ENCODE measurements at places on chromosomes 6 and 20.

- no peak for DNase-seq
Observed at GRCh38 chr6:117971637-117972036, 64.6 kb downstream of the SLC35F1 start.

- DNase-seq: no peak
Observed at GRCh38 chr20:13259921-13260320, 38.8 kb downstream of the ISM1 start.

GRCh38 chr6:116531675-116532570, 13.6 kb downstream of the TRAPPC3L start:
- no peak for DNase-seq

GRCh38 chr6:71724456-71725125, 161.8 kb upstream of the RIMS1 start:
- no peak for DNase-seq

GRCh38 chr6:24053057-24053456, 73.0 kb upstream of the NRSN1 start:
- DNase-seq: no peak

- DNase-seq: no peak
Observed at GRCh38 chr20:57214948-57215347, 51.5 kb downstream of the BMP7 start.

- DNase-seq: no peak
Observed at GRCh38 chr20:4846821-4847220, 125.1 kb downstream of the PRND start.

DNA sequence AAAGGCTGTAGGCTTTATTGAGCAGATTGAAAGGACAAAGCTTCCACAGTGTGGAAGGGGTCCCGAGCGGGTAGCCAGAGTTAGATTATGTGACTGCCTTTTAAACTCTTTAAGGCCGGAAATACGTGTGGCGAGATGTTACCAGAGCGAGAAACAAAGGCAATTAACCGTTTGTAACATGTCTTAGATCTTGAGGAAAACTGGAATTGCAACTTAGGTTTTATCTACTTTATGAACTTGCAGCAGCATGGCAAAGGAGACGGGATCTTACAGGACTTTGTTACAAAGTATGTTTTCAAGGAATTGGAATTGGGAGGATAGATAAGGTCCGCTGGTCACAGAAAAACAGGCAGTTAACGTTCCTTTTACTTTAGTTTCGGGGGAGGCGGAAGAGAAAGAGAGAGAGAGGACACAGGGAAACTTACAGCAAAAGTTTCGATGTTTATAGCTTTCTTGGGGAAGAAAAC, 594.7 kb upstream of the ADGRB3 start:
- DNase-seq: no peak

DNA sequence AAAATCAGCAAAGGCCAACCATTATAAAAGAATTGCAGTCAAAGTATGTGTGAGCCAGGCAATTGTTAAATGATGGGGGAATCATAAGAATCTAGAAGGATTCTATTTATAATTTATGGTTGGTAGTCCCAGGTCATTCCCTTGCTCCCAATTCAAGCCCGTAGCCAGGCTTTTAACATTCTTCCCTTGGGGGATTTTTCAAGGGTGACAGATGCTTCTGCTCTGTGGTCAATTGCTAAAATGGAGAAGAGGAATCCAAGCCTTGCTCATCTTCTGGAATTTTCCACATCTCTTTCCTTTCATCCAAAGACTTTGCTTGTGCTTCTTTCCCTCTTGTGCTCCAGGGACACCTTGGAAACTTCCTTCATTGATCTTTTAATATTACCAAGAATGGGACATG, 18.0 kb upstream of the BCAS1 start:
- no peak for DNase-seq

DNA sequence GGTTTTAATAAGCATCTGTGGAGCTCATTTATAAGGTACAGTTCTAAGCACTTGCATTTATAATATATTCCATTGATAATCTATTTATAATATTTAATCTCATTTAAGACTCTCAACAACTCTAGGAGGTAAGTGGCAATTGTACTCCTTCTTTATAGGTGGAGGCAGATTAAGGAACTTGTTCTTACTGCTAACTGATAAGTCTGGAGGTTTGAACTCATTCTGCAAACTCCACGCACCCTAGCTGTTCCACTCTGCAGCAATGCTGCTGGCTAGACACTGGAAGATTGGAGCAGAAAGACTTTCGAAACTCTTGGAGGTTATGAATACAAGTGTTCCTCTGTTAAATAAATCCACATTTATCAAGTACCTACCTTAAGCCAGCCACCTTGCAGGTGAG, 793 bp upstream of the HDAC2 start:
- no peak for DNase-seq

GRCh38 chr20:50277064-50277415, 86.4 kb downstream of the CEBPB start:
- DNase-seq: no peak

DNA sequence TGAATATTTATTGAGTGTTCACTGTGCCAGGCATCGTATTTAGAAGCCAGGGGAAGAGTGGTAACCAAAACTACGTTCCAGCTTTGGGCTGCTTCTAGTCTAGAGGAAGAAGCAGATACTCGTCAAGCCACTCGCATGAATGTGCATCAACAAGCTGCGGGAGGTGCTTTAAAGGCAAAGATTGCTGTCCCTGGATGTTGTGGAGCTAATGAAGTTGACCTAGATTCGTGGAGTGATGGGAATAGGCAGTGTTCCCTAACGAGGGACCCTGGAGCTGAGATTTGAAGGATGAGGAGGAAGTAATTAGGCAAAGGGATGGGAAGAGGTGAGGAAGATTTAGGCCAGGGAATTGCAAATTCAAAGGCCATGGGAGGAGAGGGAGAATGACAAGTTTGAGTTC, 118.9 kb downstream of the TMEM170B start:
- DNase-seq: no peak

GRCh38 chr6:7640607-7641577, 50.9 kb downstream of the SNRNP48 start:
- DNase-seq: no peak

DNA sequence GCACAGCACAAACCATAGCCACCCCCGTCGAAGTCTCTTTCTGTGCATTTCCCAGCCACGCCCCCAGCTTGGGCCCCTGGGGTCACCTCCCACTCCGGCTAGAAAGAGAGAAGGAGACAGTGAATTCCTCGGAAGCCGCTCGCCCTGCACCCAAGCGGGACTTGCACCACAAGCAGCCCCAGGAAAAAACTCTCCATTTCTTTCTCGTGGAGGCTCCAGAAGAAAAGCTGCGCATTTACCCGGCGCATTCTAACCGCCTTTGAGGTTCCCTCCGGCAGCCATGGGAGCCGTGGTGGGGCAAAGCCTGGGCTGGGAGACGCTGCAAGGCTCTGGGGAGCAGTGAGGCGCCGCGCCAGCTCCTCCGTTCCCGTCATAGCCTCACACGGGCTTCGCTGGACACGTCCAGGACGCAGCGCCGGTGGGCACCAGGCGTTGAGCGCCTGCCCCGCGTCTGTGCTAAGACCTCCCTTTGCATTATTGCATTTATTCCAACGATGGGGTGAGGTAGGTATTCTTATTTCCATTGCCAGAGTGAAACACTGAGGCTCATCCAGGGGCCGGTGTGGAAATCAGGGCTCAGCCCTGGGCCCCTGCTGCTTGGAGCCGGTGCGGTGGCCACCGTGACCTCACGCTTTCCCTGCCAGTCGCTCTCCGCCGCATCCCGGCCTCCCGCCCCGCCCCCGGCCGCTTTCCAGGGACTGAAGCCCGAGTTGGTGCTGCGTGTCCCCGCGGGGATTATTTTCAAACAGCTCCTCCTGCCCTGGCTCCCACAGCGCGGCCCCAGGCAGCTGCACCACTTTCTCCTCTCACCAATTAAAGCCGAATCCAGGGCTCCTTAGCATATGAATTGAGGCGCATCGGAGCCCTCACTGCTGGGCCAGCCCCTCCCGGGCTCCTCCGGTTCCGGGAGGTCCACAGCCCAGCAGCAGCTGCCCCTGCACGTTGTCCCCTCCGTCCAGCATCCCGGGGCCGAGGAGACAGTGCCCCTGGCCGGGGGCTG, 148.3 kb upstream of the AFDN start:
- DNase-seq: no peak

DNA sequence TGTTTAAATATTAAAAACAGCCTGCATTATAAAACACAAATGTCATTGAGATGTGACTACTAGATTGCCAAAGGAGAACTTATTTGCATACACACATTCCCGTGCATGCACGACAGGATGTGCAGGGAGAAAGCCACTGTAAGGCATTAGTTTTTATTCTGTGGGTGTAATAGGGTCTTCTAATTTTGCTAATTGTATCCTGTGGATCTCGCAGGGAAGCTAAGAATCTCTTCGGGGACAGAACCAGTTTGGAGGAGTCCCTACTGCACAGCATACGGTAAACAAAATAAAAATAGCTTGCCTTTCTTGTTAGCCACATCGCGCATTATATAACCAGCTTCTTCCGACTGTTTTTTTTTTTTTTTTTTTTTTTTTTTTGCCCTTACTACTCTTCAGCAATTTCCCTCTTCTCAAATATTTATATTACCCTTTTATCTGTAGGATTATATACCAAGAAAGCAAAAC, 2.0 kb downstream of the ATXN1 start:
- DNase-seq: no peak

DNA sequence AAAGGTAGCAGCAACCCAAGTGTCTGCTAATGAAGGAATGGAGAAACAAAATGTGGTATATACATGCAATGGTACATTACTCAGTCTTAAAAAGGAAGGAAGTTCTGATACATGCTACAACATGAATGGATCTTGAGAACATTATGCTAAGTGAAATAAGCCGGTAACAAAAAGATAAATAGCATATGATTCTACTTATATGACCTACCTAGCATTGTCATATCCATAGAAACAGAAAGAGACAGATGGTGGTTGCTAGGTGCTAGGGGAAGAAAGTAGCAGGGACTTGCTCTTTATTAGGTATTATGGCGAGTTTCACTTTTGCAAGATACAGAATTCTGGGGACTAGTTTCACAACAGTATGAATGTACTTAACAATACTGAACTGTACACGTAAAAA, 46.6 kb downstream of the UBR2 start:
- no peak for DNase-seq

DNA sequence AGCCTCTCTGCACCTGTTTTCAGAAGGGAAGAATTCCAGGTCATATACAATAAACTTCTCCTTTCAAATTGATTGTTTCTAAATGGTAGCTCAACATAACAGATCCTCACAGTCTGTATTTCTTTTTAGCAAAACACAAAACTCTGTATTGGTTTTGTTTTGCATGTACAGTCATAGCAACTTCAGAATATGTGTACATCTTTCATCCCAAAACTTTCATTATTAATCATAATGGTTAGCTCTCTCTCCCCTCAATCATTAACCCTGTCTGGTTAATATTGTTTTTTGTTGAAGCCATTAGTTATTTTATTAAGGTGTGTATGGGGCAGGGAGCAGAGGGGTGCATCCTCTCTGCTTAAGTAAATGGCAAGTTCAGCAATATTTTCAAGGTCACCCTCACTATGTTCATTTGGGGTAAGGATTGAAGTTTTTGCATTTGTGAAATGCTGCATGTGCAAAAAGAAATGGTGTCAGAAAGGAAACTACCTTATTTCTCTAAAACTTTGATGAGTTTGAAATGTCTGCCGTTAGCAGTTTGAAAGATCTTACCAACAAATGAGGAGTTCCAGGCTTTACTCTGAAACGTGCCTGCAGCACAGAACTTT, 136.8 kb upstream of the BTBD3 start:
- DNase-seq: no peak

GRCh38 chr6:71114986-71115385, 158.1 kb upstream of the B3GAT2 start:
- no peak for DNase-seq

DNA sequence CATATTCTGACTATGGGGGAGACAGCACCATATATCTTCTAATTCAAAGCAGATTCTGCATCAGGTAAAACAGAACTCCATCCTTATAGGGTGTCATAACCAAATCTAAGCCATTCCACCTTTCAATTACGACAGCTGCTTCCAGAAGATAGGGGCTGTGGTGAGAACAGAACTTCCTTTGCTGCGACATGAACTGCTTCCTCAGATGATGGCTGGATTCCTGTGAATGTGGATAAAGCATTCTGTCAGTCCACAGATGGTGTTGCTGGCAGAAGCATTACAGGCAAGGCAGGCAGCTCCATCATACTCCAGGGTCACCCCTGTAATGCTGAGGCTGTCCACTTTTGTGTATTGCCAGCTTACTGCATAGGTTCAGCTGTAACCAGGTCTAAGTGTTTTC, 172.1 kb upstream of the PROKR2 start:
- no peak for DNase-seq

GRCh38 chr6:158174024-158174423, 5.9 kb downstream of the GTF2H5 start:
- no peak for DNase-seq

- DNase-seq: no peak
Observed at GRCh38 chr6:163570579-163571231, 156.2 kb downstream of the QKI start.

GRCh38 chr6:34110610-34111009, 35.3 kb downstream of the GRM4 start:
- DNase-seq: no peak

DNA sequence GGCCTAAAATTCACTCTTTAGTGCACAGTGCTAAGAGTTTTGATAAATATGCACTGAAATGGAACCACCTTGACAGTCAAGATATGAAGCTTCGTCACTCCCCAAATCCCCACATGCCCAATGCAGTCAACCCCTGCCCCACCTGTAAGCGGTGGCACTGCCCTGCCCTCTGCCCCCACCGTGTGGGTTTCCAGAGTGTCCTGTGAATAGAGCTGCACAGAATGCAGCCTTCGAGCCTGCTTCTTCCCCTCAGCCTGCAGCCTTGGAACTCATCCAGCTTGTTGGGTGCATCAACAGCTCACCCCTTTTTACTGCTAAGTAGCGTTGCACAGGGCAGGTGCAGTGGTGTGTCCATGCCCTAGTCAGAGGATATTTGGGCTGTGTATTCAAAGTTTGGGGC, 216.3 kb downstream of the SYNDIG1 start:
- DNase-seq: no peak

GRCh38 chr20:57953638-57954037, 243.8 kb upstream of the PMEPA1 start:
- peak; percentile 9 for DNase-seq

GRCh38 chr20:20630551-20630950, 81.9 kb downstream of the RALGAPA2 start:
- no peak for DNase-seq

DNA sequence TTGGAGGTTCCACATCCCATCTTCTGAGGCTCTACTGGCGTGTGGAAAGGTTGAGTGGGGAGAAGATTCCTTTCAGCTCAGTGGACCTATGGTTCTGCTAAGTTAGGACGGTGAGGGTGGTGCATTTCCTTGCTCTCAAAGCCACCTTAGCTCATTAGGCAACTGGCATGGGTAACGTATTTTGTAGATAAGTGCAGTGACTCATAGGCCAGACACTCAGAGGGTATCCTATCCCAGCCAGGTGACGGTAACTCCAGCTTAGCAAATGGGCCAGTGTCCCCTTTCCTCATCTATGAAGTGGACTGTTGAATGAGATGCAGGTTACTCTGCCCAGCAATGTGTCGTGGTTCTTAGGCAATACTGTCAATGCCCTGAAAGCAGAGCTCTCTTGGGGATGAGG, 3.7 kb downstream of the RPS6KA2 start:
- DNase-seq: no peak

GRCh38 chr20:19807191-19807945, 49.3 kb downstream of the RIN2 start:
- no peak for DNase-seq

Data from fibroblast of skin of left quadriceps (primary cell).